ENCODE measurements at places on chromosomes 5 and 9. TPM values are rescaled to one million over a fixed set of nuclear protein-coding genes. Genes with fewer than 3 reads are reported as not detected.

The PCDHA9 gene
- 0.02 TPM for polyA plus RNA-seq

GRCh38 chr5:123223921-123224320 lies 134.9 kb downstream of the PRDM6 start:
- no peak overlapping the region for H3K27ac ChIP-seq
- no peak overlapping the region for H3K4me3 ChIP-seq
- no peaks in the 10 kb centered on the region for H3K36me3 ChIP-seq
- DNase-seq: no peak
- H3K27me3 ChIP-seq: no peaks in the 10 kb centered on the region
- H3K4me1 ChIP-seq: no peaks in the 10 kb centered on the region

DNA sequence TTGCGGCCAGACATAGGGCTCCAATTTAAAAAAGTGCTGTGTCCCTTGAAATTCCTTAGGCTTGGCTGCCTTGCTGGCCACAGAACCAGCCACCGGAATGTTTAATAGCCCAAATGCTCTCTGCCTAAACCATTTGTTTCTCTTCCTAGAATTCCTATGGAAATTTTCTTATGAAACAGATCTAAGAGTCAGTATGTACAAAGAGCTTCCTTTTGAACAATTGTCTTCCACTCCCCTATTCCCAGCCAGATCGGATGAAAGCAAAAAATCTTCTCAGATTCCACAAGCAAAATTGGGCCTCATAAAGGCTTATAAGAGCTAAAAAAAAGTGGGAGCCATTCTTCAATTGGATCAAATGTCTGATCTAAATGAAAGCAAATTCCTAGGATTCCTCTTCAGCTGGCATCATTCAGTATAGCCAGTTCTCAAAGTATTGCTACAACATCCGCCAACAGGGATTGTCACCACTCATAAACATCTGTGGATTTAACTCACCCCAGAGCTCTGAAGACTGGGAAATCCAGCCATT lies 104.3 kb downstream of the CEMIP2 start:
- no peak overlapping the region for H3K27ac ChIP-seq
- peaks cover 23% of the 10 kb centered on the region for H3K27me3 ChIP-seq
- no peak overlapping the region for H3K4me3 ChIP-seq
- no peaks in the 10 kb centered on the region for H3K4me1 ChIP-seq
- no peak for DNase-seq

DNA sequence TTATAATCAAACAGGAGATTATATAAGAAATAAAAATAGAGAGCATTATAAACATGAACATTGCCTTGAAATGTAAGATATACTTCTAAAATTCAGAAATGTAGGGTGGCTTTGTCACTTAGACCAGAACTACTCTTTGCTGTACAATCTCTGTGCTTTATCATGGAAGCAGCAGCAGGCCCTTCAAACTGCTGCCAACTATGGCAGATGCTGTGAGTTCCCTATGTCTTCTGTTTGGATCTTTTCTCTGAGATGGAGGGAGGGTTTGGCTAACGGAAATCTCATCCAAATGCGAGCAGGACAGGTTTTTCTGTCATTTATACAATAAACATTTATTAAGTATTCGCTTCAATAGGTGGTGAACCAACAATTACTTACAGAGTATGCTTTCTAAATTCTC lies 34.8 kb upstream of the RICTOR start:
- no peak for DNase-seq
- H3K27ac ChIP-seq: no peak overlapping the region
- H3K4me3 ChIP-seq: no peak overlapping the region
- no peaks in the 10 kb centered on the region for H3K27me3 ChIP-seq
- no peaks in the 10 kb centered on the region for H3K4me1 ChIP-seq
- no peaks in the 10 kb centered on the region for H3K36me3 ChIP-seq

The SOX30 gene
- 0.10 TPM for polyA plus RNA-seq

- no peak for DNase-seq
- no peak overlapping the region for H3K27ac ChIP-seq
- H3K27me3 ChIP-seq: no peaks in the 10 kb centered on the region
- no peaks in the 10 kb centered on the region for H3K36me3 ChIP-seq
- peaks cover 10% of the 10 kb centered on the region for H3K4me1 ChIP-seq
- H3K4me3 ChIP-seq: no peak overlapping the region
Observed at GRCh38 chr9:107174441-107174840, 108.6 kb upstream of the RAD23B start.

GRCh38 chr9:104780796-104781395 lies 17.0 kb downstream of the NIPSNAP3B start:
- no peaks in the 10 kb centered on the region for H3K4me1 ChIP-seq
- H3K36me3 ChIP-seq: peaks cover 23% of the 10 kb centered on the region

- H3K27ac ChIP-seq: peak overlapping the region; percentile 82
- no peak for DNase-seq
Observed at GRCh38 chr5:16160706-16161105, 18.9 kb downstream of the MARCHF11 start.

DNA sequence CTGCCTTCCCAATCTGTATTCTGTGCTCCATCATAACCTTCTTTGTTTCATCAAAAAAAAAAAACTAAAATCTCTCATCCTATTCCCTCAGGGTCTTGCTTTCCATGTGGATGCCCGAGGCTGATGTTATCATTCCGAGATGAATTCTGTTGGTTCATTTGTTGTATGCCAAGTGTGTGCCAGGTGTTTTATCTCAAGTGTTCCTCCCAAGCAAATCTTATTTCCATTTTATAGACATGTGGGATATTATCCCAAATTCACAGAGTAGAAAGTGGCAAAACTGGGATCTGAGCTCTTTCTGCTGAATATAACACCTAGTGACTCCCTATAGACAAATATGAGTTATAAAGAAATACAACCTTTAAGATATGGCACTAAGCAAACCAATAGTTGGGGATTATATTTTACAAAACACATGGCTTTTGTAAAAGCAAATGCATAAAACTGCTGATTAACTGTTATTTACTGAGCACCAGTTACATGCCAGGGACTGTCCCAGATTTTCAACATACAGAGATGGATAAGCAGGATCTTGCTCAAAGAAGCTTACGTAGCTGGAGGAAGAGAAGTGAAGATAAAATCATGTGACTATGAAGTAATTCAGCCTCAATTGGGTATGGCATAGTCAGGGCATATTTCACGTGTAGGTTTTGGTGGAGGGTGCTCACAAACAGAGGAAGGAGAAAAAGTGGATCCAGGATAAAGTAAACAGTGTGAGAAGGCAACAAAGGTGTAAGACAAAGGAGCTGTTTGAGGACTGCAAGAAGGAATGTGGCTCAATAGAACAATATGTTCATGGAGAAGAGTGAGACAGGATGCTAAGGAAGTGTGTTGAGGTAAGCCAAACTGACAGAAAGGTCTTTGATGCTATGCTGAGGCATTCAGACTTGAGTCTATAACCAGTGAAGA lies 143.3 kb upstream of the ADAMTSL1 start:
- H3K27me3 ChIP-seq: no peaks in the 10 kb centered on the region
- H3K27ac ChIP-seq: no peak overlapping the region
- no peak for DNase-seq
- H3K4me3 ChIP-seq: no peak overlapping the region

The NRG2 gene
- 3.7 TPM for polyA plus RNA-seq

GRCh38 chr9:77588271-77588937 lies 59.7 kb downstream of the GNA14 start:
- no peak overlapping the region for H3K4me3 ChIP-seq
- H3K27me3 ChIP-seq: no peaks in the 10 kb centered on the region
- H3K36me3 ChIP-seq: no peaks in the 10 kb centered on the region
